ENCODE measurements at places on chromosomes 12 and 14. TPM values are rescaled to one million over a fixed set of nuclear protein-coding genes. Genes with fewer than 3 reads are reported as not detected.

The SIX1 gene
- total RNA-seq: 0.28 TPM

The TOMM20L gene
- total RNA-seq: not detected

The AQP2 gene
- not detected for total RNA-seq

GRCh38 chr14:96268431-96269358 is 12.7 kb downstream of the BDKRB1 start:
- no peak overlapping the region for H3K27ac ChIP-seq
- no peaks in the 10 kb centered on the region for H3K4me1 ChIP-seq
- no peaks in the 10 kb centered on the region for H3K27me3 ChIP-seq
- no peaks in the 10 kb centered on the region for H3K36me3 ChIP-seq

- no peak within 1 kb of the TSS for H3K4me3 ChIP-seq
- no peaks in the 10 kb centered on the region for H3K36me3 ChIP-seq
- H3K27ac ChIP-seq: no peak within 1 kb of the TSS
Observed at GRCh38 chr12:122730215-122731014, at the start of gene HCAR1. HCAR1 (minus strand) TSS chr12:122730844; CDS start chr12:122730339, 505 bp downstream.

DNA sequence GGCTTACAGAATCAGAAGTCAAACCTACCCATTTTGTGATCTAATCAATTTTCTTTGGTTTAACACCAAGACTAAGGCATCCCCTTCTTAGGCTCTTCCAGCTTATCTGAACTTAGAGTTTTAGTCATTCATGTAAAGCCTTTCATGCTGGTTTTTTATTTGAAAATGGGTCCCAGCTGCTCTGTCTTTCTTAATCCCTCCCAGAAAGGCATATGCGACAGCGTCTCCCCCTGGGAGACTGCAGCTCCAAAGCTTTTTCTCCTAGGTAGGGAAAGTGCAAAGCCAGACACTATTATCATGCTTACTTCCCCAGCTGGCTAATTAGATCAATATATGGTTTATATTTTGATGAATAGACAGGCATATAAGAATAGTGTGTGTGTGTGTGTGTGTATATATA is 96.6 kb upstream of the E2F7 start:
- H3K4me3 ChIP-seq: no peak overlapping the region
- peak; percentile 77 for DNase-seq
- H3K4me1 ChIP-seq: peaks cover 41% of the 10 kb centered on the region

- no peaks in the 10 kb centered on the region for H3K4me1 ChIP-seq
- H3K36me3 ChIP-seq: no peaks in the 10 kb centered on the region
- no peaks in the 10 kb centered on the region for H3K27me3 ChIP-seq
- H3K4me3 ChIP-seq: no peak overlapping the region
- no peak overlapping the region for H3K27ac ChIP-seq
- no peak for DNase-seq
Observed at GRCh38 chr12:53062011-53062961, 12.4 kb downstream of the TNS2 start.

Data from neural progenitor cell (in vitro differentiated cells).